ENCODE measurements at places on chromosomes 2 and 18.

- DNase-seq: no peak
These were observed 7.4 kb downstream of the GNAL start for GRCh38 chr18:11696451-11696850.

DNA sequence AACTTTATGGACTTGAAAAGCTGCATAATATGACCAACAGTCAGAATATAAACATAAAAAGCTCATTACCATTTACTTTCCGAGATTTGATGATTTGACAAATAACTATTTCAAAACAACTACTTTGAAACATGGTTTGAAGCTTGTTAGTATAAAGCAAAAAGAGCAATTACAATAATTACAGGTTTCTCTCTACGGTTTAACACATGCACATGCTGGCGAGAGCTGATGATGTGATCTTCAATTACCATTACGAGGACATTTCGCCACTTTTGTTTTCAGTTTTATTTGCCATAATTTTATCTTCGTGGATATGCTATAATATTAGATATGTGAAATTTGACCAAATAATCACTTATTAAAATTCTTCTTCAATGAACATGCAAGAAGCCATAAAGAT lies 270.1 kb downstream of the TCF4 start:
- DNase-seq: no peak

GRCh38 chr2:26945991-26946750 lies 24.3 kb upstream of the MAPRE3 start:
- DNase-seq: no peak

- no peak for DNase-seq
These were observed 2.3 kb downstream of the ARL4C start for GRCh38 chr2:234494361-234495250.

- DNase-seq: no peak
These were observed 1539.5 kb upstream of the CELF4 start for GRCh38 chr18:39105104-39105503.

DNA sequence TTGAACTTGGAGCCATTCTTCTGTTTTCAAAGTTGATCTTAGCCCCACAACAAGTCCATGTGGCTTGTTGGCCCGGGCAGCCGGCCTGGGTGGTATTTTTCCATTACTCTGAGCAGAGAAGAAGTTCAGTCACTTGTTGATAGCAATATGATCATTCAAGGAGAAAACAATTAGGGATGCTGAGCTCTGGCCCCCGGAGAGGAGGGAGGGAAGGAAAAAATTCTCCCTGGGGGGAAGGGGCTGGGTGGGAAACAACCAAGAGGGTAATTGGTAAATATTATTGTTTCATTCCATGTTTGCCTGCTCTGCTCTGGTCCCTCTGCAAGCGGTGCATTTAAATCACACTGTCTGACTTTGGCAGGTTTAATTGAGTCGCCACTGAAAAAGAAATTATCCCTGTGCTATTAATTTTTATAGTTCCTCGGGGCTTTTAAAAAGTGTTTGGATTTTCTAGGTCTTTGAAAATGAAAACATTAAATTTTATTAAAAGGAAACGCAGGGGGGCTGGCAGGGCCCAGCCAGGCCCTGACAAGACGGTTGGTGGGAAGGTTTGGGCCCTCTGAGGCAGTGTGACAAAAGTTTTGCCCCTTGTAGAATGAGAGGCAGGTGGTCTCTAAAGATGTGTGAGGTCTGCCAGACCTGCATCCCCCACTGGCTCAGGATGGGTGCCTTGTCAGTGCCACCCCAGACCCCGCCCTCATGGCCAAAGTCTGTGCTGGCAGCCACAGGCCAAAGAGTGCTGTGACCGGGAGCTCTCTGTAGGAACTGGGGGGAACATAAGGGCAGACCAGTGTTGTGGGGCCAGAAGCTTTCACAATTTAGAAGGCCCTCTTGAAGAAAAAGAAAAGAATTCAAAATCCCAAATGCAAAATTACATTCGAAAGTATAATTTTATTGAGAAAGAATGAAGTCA lies 52.5 kb upstream of the SLC14A2 start:
- DNase-seq: no peak

- no peak for DNase-seq
These were observed 64.7 kb downstream of the DTNB start for GRCh38 chr2:25608718-25609117.

- DNase-seq: no peak
These were observed 9.9 kb upstream of the IL1A start for GRCh38 chr2:112794131-112794733.

Measured in activated naive CD8-positive, alpha-beta T cell treated with anti-CD3 and anti-CD28 coated beads for 36 hours (primary cell).